Right renal pelvis (tissue), 4 donors: ENCODE measurements at places on chromosomes 16 and 17.

DNA sequence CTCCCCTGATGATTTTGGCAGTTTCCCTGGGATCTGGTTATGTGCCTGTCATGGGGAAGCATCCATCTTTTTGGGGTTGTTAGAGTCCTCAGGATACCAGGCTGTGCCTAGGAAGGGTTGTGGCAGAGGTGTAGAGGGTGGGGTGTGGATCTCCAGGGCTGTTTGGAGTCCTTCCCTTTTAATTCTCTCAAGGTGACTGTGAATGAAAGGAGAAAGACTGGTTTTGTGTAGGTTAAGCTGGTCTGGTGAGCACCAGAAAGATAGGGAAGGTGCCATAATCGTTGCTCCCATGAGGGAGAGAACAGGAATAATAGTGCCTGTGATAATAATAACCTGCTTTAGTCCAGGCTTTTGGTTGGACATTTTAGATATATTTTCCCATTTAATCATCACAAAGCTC, 7.0 kb downstream of the MAP2K4 start:
- DNase-seq: no peak

- no peak for DNase-seq
Observed at GRCh38 chr17:37674511-37674910, 31.3 kb upstream of the DDX52 start.

DNA sequence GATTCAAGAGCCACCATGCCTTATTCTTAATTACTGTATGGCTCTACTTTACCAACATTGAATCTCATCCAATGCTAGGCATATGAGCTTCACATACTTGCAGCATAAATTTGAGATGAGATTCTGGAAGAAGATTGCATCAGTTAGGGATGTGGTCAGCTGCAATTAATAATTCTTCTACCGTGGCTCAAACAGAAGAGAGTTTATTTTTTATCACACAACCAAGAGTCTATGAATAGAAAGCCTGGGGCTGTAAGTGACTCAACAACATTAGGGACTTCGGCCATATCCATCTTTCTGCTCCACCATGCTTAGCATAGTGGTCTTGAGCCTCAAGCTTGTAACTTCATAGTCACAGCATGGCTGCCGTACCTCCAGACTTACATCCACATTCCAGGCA, 179.4 kb upstream of the IRX6 start:
- DNase-seq: no peak

GRCh38 chr16:23521037-23521743, 10.9 kb upstream of the GGA2 start:
- DNase-seq: no peak

- no peak for DNase-seq
Observed at GRCh38 chr16:22967521-22968095, 153.6 kb downstream of the HS3ST2 start.

DNA sequence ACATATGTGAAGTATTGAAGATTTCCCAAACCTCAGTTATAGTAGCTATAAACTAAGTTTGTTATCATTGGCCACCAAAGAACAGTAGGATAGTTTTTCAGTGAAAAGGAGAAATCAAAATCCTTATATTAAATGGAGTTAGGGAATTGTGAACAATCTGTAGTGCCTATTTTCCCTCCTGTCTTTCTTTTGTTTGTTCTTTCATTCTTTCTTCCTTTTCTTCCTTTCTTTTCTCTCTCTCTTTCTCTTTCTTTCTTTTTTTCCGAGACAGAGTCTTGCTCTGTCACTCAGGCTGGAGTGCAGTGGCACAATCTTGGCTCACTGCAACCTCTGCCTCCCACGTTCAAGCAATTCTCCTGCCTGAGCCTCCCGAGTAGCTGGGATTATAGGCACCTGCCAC, 48.8 kb downstream of the SSH2 start:
- DNase-seq: no peak
